HT1080 (cell line): ENCODE measurements at places on chromosomes 5 and 9. TPM values are rescaled to one million over a fixed set of nuclear protein-coding genes. Genes with fewer than 3 reads are reported as not detected.

GRCh38 chr5:123450114-123450513 lies 26.9 kb upstream of the CEP120 start:
- no peak for DNase-seq

DNA sequence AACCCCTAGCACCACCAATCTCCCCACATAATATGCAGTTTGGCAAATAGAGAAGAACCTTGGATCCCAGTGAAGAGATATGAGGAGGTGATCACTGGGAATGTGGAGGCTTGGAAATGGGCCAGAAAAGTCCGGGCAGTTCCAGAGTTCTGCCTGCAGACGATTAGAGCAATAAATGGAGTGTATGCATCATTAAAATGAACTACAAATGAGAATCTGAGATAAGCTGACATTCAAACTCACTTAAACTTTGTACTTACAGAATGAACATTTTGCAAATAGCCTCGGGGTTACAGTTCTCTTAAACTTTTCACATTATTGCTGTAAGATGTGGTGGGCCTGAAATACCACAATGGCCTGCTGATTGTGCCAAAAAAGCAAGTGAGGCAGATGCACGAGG lies 23.0 kb upstream of the LHFPL2 start:
- no peak for DNase-seq

ZNF883 gene
- total RNA-seq: 4.7 and 5.7 TPM in 2 replicates

NUTM2G gene
- not detected in 2 replicates for total RNA-seq

SAXO1 gene
- total RNA-seq: not detected in 2 replicates
